ENCODE measurements at places on chromosomes 4 and X.

- no peak for DNase-seq
Observed at GRCh38 chrX:113920661-113921060, 663.2 kb upstream of the HTR2C start.

- no peak for DNase-seq
Observed at GRCh38 chrX:40644821-40645358, 2.5 kb downstream of the CXorf38 start.

GRCh38 chr4:180665994-180666824 lies 1577.0 kb upstream of the TENM3 start:
- peak; percentile 14 for DNase-seq

DNA sequence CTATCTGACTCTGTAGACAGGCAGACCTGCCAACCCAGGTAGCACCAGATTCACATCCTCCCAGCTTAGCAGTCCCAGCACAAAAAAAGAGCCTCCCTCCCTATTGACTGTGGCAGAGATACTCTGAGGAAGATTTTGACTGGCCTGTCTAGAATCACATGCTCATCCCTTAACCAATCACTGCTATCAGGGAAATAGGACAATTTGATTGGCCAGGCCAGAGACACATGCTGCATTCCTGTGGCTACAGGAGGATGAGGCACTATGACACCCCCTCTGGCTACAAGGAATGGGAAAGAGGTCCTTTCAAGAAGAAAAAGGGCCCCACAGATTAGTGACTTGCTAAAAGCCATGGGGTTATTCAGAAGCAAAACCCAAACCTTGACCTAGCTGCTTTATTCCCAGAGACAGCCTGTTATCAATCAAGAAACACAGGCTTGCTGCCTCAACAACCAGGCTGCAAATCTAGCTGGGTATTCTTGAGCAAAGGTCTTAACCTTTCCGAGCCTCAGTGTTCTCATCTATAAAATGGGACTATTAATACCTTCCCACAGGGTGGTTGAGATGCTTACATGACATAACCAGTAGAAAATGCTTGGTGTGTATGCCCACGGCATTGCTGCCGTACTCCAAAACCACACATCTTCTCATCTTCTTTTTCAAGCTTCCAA lies 147.6 kb downstream of the BCOR start:
- no peak for DNase-seq

DNA sequence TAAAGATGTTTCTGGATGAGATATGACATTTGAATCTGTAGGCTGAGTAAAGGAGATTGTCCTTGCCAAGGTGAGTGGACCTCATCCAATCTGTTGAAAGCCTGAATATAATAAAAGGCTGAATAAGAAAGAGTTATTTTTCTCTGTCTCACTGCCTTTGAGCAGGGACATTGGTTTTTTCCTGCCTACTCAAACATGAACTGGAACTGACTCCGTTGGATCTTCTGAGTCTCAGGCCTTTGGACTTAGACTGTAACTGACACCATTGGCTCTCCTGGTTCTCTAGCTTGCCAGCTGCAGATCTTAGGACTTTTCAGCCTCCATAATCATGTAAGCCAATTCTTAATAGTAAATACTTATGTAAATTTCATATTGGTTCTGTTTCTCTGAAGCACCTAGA lies 43.5 kb downstream of the PPEF2 start:
- no peak for DNase-seq

DNA sequence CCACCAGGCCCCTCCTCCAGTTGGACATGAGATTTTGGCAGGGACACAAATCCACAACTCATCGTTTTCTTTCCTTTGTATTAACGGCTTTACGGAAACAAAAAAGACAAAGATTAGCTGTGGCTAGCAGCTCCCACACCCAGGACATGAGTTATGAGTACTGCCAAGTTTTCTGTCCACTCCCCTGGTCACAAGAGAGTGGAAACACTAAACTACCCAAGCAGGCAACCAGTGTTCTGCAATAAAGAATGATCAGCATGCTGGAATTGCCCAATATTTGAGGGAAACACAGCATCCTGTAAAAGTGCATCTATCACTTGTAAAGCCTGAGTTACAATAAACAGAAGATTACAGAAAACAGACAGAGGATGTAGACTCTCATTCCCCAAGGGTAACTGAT lies 358.4 kb downstream of the NLGN4X start:
- DNase-seq = no peak

- no peak for DNase-seq
Observed at GRCh38 chrX:65610481-65610880, 57.0 kb upstream of the MSN start.

DNA sequence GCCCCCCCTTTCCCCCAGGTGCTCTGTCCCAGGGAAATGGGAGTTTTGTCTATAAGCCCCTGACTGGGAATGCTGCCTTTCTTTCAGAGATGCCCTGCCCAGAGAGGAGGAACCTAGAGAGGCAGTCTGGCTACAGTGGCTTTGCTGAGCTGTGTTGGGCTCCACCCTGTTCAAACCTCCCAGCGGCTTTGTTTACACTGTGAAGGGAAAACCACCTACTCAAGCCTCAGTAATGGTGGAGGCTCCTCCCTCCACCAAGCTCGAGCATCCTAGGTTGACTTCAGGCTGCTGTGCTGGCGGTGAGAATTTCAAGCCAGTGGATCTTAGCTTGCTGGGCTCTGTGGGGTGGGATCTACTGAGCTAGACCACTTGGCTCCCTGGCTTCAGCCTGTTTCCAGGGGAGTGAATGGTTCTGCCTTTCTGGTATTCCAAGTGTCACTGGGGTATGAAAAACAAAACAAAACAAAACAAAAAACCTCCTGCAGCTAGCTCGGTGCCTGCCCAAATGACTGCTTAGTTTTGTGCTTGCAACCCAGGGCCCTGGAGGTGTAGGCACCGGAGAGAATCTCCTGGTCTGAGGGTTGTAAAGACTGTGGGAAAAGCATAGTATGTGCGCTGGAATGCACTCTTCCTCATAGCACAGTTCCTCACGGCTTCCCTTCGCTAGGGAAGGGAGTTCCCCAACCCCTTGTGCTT lies 41.7 kb downstream of the ITM2A start:
- DNase-seq = no peak

GRCh38 chr4:88320780-88321373 lies 36.5 kb upstream of the PPM1K start:
- peak; percentile 50 for DNase-seq

DNA sequence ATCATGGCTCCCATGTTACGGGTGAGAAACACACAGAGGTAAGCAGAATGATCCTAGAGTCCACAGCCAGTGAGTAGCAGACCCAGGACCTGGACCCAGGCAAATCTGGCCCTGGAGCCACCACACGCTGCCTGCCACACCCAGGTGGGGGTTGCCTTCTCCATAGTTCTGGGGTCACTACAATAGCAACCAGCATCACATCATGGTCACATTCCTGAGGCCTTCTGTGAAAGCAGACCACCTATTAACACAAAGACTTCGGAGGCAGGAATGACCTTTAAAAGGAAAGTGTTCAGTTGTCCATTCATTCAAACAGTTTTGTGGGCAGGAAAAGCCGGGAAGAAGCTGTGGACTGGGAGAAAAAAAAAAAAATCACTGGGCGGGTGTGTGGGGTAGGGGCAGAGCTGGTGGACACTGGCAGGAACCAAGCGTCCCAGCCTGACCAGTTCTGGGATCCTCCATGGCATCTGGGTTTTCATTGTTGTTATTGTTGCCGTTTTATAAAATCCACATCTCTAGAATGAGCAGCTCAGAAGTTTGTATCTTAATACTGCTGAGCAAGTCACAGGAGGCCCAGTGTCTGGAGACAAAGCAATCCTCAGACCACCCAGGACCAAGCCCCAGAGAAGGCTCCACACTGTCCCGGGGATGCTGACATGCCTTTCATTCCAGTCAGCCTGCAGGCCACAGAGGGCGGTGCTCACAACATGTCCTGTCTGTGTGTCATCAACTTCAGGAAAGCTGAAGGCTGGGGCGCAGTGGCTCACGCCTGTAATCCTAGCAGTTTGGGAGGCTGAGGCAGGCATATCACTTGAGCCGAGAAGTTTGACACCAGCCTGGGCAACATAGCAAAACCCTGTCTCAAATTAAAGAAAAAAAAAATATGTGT lies 67.0 kb downstream of the SEL1L3 start:
- no peak for DNase-seq

DNA sequence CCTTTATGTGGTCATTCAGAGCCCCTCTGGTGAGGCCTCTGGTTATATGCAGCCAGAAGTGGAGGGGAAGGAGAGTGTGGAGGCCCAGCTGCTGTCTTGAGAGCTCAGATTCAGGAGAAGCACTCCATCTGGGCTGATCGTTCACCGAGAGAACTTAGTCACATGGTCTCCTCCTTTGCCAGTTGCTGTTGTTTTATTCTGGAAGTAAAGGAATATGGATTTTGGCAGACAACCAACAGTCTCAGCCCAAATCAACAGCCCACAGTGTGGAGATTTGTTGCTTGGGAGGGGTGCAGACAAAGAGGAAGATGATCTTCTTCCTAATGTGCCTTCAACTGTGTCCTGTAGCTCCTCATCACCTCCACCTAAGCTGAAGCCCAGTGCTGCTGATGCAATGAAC lies 355.4 kb downstream of the ANK2 start:
- no peak for DNase-seq

DNA sequence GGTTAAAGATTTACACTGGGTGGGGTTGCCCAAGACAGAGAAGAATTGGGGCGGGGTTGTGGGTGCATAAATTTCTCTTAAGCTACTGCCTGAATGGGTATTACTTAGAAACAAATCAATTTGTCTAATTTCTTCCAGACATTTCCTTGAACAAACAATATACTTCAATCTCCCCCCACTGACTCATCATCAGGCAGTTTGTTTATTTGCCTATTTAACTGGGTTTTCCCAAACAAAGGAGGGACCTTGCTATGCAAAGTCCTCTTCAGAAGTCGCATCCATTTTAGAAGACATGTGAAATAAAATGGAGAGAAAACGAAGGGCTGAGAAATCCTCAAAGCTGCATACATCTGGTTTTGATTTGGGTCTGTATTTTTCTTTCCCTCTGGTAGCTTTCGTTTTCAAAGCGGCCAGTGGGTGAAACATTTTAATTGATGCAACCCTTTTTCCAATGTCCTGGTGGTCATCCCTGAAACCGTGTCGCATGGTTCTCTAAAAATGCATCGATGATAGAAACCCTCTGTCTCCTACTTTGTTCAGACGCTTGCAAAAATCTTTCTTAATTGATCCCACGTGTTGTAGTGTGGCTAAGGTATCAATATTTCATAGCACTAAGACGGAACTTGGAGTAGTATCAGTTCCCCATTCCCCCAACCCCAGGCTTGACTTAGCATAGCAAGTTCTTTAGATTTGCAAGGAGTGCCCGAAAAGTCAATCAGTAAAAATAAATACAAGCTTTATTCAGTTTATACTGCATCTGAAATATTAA lies 115.1 kb upstream of the MXRA5 start:
- no peak for DNase-seq

DNA sequence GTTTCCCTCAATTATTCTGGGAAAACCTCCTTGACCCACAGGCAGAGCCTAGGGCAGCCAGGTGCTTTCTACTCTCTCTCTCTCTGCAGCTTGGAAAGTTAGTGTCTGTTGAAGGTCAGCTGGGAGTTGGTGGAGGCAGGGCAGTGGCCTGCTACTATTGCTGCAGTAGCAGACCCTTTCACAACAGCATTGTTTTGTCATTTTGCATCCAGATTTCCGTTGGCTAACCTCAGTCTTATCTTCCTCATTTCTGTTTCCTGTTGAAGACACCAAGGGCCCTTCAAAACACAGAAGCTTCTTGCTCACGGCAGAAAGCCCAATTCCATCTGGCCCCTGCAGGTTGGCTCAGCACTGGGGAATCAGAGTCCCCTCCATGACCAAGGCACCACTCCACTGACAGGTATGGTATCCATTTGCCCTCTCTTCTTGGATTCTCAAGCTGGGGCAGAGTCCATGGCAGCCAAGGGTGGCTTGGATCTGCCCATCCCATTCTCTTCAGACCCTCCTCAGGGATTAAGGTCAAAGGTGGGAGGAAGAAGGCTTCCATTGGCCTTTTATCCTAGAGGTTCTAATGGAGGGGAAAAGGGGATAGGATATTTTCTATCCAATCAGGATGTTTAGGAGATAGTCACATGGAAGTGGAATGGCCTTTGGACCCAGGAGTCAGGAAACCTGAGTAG lies 24.6 kb downstream of the VSIG4 start:
- DNase-seq = no peak

GRCh38 chr4:87844452-87844851 lies 11.7 kb downstream of the MEPE start:
- no peak for DNase-seq

GRCh38 chr4:40003986-40004385 lies 26.3 kb upstream of the PDS5A start:
- no peak for DNase-seq

DNA sequence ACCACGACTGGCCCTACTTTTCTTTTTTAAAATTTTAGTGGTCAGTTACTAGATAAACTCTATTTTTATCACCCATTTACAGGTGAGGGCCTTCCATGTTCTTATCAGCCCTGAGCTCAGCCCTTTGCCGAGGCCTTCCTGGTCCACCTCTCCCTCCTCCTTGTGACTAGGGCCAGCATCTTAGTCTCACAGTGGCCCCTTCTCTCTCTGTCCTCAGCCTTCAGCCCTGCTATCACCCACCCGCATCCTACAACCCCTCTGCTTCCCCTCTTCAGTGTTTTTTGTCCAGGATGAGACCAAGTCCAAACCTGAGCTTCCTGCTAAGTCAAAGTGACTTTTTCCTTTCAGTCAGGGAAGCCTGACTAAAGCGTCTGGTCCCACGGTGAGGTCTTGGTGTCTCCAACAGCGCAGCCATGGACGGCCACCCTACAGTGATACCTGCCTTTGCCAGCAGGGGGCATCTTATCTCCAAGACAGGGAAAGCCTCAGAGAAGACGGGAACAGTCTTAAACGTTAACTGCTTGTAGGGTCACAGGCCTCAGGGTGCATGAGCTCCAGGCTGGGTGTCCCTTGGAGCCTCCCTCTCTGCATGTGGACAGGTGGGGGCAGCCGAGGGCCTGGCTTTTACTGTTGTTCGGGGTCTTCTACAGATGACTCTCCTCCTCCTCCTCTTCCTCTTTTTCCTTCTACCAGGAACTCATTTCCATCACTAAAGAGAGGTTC lies 11.7 kb upstream of the GAGE10 start:
- peak; percentile 25 for DNase-seq

DNA sequence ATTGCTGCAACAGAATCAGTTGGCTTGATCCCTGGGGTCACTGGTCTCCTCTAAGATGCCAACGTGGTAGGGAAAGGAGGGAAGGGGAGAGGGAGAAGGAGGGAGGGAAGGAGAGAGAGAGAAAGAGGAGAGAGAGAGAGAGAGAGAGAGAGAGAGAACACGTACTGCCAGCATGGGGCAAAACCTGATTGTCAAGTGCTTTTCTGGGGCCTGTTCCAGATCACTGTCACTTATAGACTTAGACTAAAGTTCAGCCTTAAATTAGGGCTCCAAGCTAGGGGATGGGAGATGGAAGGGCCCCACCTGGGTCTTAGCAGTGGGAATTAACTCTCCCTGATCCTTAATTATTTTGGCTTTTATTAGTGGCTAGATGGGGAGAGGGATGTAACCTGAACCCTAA lies 12.9 kb downstream of the SHROOM4 start:
- DNase-seq = no peak

Measured in GM12891 (cell line).